Upper lobe of right lung (tissue), 1 donor: ENCODE measurements at places on chromosomes 5 and 9. TPM values are rescaled to one million over a fixed set of nuclear protein-coding genes. Genes with fewer than 3 reads are reported as not detected.

DNA sequence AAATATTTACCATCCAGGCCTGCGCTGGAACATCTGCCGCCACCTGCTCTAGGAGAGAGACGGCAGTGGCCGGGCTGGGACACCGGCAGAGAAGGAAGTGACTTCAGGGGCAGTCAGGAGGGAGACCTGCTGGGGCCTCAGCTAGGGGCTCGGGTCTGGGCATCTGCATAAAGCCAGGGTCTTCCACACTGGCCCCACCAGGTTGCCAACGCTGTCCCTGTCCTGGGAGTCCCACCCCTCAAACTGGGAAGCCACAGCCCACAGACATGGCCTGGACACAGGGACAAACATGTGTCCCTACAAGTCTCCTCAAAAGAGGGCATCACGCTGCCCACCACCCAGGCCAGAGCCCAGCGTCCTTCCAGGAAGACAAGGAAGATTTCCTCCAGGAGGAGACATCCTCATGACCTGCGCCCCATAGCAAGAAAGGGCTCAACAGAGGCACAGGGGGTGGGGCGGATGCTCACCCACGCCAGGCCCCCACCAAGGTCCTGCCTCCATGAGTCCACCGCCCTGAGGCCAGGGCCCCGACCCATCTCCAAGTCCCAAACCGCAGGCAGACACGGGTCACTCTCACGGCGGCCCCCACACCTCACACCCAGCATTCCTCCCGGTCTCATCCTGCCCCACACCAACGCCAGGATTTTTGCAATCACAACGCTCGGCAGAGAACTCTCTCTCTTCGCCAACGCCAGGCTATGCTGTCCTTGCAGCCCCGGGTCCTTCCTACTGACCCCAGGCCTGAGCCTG lies 9.0 kb downstream of the VAV2 start:
- no peak overlapping the region for H3K4me3 ChIP-seq
- no peaks in the 10 kb centered on the region for H3K36me3 ChIP-seq
- peak; percentile 58 for DNase-seq
- H3K4me1 ChIP-seq: peaks cover 24% of the 10 kb centered on the region
- H3K27me3 ChIP-seq: no peaks in the 10 kb centered on the region

GRCh38 chr5:132049093-132049492 lies 11.4 kb upstream of the IL3 start:
- no peaks in the 10 kb centered on the region for H3K4me1 ChIP-seq
- no peaks in the 10 kb centered on the region for H3K27me3 ChIP-seq
- no peak overlapping the region for H3K4me3 ChIP-seq
- no peaks in the 10 kb centered on the region for H3K36me3 ChIP-seq
- no peak overlapping the region for H3K27ac ChIP-seq

DNA sequence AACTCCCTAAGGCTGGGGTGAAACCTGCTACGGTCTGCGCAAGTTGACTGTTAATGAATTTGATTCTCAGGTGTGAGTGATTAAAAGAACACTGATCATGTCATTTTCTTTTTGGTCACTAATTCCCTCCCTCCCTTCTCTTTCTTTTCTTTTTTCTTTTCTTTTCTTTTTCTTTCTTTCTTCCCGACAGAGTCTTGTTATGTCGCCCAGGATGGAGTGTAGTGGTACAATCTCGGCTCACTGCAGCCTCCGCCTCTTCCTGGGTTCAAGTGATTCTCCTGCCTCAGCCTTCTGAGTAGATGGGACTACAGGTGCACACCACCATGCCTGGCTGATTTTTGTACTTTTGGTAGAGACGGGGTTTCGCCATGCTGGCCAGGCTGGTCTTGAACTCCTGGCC lies 2.6 kb downstream of the ANXA1 start:
- H3K27me3 ChIP-seq: no peaks in the 10 kb centered on the region
- H3K4me1 ChIP-seq: peaks cover 62% of the 10 kb centered on the region
- peak overlapping the region; percentile 58 for H3K4me3 ChIP-seq
- peaks cover 12% of the 10 kb centered on the region for H3K36me3 ChIP-seq
- peak overlapping the region; percentile 90 for H3K27ac ChIP-seq

- no peaks in the 10 kb centered on the region for H3K27me3 ChIP-seq
- no peak overlapping the region for H3K4me3 ChIP-seq
- no peaks in the 10 kb centered on the region for H3K4me1 ChIP-seq
- H3K27ac ChIP-seq: no peak overlapping the region
- H3K36me3 ChIP-seq: no peaks in the 10 kb centered on the region
Observed at GRCh38 chr9:13430368-13431221, 151.1 kb upstream of the MPDZ start.

- DNase-seq: no peak
- no peaks in the 10 kb centered on the region for H3K36me3 ChIP-seq
- H3K4me1 ChIP-seq: no peaks in the 10 kb centered on the region
- no peaks in the 10 kb centered on the region for H3K27me3 ChIP-seq
Observed at GRCh38 chr5:129363991-129364390, 96.1 kb upstream of the ADAMTS19 start.

DNA sequence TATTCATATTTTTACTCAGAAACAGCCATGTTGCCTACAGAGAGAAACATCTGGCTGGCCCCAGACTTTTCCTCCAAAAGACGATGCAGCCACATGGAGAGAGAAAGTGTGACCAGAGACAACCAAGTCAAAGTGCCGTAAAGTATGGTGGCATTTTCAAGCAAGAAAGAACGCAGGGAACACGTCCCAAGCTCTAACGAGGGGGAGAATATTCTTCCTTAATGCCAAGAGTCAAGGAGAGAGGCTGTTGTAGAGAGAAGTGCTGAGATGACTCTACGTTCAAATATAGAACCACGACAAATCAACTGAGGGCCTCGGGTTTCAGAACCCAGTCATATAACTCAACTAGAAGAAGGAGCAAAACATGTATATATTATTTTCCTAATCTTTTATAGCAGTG lies 55.9 kb downstream of the FNBP1 start:
- H3K4me3 ChIP-seq: no peak overlapping the region
- H3K27ac ChIP-seq: no peak overlapping the region
- peaks cover 8% of the 10 kb centered on the region for H3K4me1 ChIP-seq
- H3K36me3 ChIP-seq: no peaks in the 10 kb centered on the region

GRCh38 chr5:76874088-76874581 lies 24.3 kb downstream of the S100Z start:
- H3K36me3 ChIP-seq: no peaks in the 10 kb centered on the region
- H3K4me3 ChIP-seq: no peak overlapping the region
- no peak for DNase-seq
- H3K27ac ChIP-seq: no peak overlapping the region

DNA sequence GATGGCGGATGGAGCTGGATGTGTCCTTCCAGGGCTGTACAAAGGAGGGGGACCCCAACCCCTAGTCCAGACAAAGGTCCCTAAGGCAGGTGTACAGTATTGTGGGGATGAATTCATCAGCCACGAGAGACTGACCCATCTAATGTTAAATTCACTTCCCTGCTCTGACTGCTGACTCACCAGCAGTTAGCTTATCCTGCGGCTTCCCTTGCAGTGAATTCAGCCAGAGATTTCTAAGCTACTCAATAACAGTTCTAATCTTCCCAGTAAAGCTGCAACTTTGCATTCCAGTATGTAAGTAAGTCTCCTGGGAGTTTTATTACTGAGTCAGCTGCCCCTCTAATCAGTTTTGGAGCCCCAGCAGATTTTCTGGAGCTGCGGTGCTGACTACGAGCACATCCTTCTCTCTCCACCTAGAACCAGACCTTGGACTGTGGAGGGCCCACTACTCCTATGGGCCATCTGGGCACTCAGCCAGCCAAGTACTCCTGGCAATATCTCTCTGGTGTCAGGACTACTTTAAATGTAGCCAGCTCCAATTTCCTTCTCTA lies 16.1 kb downstream of the B4GALT1 start:
- H3K4me3 ChIP-seq: no peak overlapping the region
- no peaks in the 10 kb centered on the region for H3K36me3 ChIP-seq
- H3K27me3 ChIP-seq: no peaks in the 10 kb centered on the region
- H3K27ac ChIP-seq: peak overlapping the region; percentile 53

DNA sequence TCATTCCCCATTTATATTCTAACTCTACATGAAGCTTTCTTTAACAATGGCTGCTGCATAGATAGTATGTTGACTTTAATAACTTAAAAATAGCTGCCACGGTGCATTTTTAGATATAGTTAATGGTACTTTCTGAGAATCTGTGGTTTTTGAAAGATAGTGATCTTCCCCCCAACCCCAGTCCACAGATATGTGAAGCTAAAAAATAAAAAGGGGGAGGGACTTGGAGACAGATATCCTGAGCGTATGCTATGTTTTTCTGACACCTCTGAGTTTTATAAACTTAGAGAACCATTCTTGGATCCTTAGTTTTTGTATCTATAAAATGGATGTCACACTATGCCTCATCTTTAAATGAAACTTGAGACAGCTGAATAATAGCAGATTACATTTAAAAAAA lies 120.5 kb downstream of the SNX18 start:
- no peaks in the 10 kb centered on the region for H3K27me3 ChIP-seq
- H3K4me1 ChIP-seq: no peaks in the 10 kb centered on the region
- H3K36me3 ChIP-seq: no peaks in the 10 kb centered on the region
- no peak overlapping the region for H3K4me3 ChIP-seq
- no peak overlapping the region for H3K27ac ChIP-seq

DNA sequence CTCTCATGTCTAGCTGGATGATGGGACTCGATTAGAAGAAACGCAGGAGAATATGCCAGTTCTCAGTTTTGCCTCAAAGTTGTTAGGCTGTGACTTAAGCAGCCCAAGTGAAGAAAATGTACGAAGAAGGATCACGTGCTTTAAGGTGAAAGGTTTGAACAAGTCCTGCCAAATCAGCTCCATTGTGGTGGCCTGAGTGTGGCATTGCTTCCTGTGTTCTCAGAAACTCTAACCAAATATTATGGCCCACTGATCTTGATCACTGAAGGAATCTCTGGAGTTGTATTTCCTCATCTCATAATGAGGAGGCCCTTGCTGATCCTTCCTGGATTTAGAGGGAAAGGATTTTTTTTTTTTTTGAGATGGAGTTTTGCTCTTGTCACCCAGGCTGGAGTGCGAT lies 44.0 kb downstream of the OTULIN start:
- H3K4me3 ChIP-seq: no peak overlapping the region
- no peak for DNase-seq
- no peaks in the 10 kb centered on the region for H3K27me3 ChIP-seq
- peaks cover 88% of the 10 kb centered on the region for H3K36me3 ChIP-seq
- peaks cover 3% of the 10 kb centered on the region for H3K4me1 ChIP-seq
- H3K27ac ChIP-seq: no peak overlapping the region

GRCh38 chr5:84301535-84301934 lies 83.1 kb downstream of the EDIL3 start:
- H3K27ac ChIP-seq: no peak overlapping the region
- H3K27me3 ChIP-seq: no peaks in the 10 kb centered on the region
- H3K4me1 ChIP-seq: no peaks in the 10 kb centered on the region
- no peaks in the 10 kb centered on the region for H3K36me3 ChIP-seq
- no peak overlapping the region for H3K4me3 ChIP-seq

DNA sequence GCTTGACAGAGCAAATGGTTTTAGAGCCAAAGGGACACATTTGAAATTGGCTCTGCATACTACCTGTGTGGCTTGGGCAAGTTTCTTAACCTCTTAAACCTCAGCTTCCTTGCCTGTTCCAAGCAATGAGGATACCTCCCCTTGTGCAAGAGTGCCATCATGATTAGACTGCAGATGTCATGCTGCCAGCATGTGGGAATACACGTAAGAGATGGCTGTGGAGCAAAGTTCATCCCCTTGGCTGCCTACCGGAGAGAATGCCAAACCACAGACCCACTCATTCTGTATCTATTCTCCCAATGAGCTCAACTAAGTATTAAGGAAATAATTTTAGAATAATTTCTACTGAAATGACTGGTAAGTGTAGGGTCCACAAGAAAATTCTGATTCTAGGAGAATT lies 101.3 kb downstream of the WDR41 start:
- H3K27ac ChIP-seq: no peak overlapping the region
- no peaks in the 10 kb centered on the region for H3K4me1 ChIP-seq
- H3K27me3 ChIP-seq: no peaks in the 10 kb centered on the region
- no peak for DNase-seq
- no peak overlapping the region for H3K4me3 ChIP-seq
- H3K36me3 ChIP-seq: no peaks in the 10 kb centered on the region

DNA sequence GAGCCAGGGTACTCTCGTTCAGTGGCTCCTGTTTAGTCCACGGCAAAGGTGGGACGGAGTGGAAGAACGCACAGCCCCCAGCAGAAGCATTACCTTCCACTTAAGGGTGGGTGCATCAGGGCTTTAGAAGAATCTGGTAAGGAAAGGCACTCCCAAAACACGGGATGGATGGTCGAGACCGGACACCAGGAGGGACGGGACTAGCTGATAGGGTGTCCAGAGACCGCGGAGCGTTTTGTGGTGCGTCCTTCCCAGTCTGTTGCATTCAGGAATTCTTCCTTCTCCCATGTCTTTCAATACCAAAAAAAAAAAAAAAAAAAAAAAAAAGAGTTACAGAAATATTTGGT lies 545 bp upstream of the CTSV start:
- no peaks in the 10 kb centered on the region for H3K36me3 ChIP-seq
- no peak overlapping the region for H3K27ac ChIP-seq
- no peak for DNase-seq
- peaks cover 12% of the 10 kb centered on the region for H3K27me3 ChIP-seq

DNA sequence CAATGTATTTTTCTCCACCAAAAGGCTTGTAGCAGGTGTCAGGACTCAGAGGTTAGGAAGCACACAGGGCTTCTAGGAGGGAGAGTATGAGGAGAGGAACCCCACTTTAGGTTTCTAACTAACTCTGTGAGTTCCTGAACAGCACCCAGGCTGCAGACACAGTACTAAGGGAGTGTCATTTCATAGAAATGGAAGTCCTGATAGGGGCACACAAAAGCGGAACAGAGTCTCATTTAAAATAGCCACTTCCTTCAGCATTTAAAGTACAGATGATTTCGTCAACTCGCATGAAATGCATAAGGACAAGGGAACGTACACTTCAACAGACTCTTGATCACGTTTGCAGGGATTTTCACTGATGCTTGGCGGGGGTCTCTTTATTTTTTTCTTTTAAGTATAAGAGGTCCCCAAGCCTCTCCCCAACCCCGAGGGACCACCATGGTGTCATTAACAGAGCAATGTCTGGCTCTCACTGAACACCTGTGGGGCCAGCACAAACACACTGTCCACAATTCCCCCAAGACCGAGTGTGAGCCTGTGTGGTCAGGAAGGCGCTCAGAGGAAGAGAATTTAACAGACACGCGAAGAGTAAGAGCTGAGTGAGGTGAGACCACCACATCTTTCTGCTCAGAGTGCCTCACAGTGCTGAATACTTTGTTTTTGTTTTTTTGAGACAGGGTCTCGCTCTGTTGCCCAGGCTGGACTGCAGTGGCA lies 82.3 kb downstream of the SECISBP2 start:
- peaks cover 3% of the 10 kb centered on the region for H3K4me1 ChIP-seq
- H3K27me3 ChIP-seq: no peaks in the 10 kb centered on the region
- peaks cover 43% of the 10 kb centered on the region for H3K36me3 ChIP-seq

DNA sequence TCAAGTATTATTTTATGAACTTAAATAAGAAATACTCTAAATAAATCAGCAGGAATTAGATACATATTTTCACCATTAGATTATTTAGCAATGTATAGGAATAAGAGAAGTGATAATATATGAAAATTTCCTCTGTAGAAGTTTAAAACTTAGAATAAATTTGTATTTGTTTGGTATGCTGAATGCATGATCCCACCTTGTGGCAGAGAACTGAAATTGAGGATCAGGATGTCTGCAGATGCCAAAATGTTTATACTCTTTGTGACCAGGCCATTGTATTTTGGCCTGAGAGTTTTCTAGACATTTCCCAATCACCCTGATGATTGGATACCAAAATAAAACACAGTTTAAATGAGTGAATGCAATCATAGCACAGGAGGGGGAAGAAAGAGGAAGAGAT lies 6.3 kb downstream of the TYRP1 start:
- H3K4me3 ChIP-seq: no peak overlapping the region
- no peaks in the 10 kb centered on the region for H3K36me3 ChIP-seq
- no peak overlapping the region for H3K27ac ChIP-seq
- peaks cover 8% of the 10 kb centered on the region for H3K4me1 ChIP-seq
- H3K27me3 ChIP-seq: no peaks in the 10 kb centered on the region
- DNase-seq: no peak

Gene PCDHB11
- 2.0 TPM for total RNA-seq

Gene UAP1L1
- 30.7 TPM for total RNA-seq

Gene TIMD4
- not detected for total RNA-seq

Gene CCL19
- total RNA-seq: 1.1 TPM
